NCI-H1436 treated with DMSO at 0.1 percent for 48 hours (cell line): ENCODE measurements at places on chromosomes 1 and 21.

GRCh38 chr1:195898373-195898772 lies 709.9 kb downstream of the KCNT2 start:
- DNase-seq, result no peak

DNA sequence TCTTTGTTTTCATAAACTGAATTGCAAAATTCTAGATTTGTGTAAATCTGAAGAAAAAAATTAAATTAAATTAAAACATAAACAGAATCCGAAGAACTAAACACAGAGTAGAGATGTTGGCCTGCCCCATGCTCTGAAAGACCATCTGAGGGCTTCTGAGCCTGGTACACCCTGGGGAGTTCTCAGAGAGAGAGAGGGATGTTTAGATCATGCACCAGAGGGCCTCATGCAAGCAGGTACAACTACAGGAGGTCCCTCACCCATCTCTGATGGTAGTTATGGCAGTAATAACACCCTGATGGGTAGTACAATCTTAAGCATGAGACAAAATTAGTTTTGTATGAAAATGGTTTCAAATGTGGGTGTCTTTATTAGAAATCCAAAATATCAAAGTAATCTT lies 127.7 kb downstream of the TGFB2 start:
- DNase-seq, result no peak

DNA sequence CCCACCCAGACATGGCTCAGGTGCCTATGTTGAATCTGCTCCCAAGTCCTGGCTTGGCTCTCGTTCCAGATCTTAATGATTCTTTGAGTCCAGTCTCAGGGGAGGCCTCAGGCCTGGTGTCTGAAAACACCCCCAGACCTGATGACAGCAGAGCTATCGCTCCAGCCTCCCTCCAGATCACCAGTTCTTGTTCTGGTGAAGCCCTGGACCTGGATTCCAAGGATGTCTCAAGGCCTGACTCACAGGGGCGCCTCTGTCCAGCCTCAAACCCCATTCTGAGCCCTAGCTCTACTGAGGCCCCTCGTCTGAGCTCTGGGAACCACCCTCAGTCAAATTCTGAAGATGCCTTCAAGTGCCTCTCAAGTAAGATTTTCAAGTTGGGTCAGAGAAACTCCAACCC lies 11.4 kb downstream of the MROH7 start:
- no peak for DNase-seq

DNA sequence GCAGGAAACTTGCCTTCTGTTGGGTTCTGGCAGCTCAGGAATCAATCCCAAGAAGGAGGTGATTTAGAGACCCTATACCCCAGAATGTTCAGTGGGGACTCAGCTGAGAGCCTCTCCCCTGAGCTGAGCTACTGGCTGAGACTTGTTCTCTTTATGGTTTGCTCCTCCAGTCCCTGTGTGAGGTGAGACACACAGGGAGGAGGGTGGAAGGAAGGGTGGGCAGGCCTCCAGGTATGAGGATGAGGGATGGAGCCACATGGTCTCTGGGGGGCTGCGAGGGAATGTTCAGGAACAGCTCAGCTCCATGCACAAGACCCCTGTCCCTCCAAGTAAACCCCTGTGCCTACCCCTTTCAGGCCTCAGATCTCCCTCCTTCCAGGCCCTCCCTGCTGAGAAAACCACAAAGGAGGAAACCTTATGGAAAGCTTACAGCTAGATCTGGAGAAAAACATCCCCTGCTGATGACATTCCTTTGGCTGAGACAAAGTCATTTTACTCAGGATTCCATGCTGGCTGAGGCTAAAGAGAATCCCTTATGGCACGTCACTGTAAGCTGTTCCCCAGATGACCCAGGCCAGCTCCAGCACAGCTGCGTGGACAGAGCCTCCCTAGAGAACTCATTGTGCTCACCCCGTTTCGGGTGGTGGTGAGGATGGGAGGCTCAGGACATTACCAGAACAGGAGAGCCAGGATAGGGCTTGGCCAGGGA lies 91.5 kb upstream of the IPO9 start:
- no peak for DNase-seq

- DNase-seq, result no peak
Observed at GRCh38 chr1:21239221-21239620, 51.0 kb downstream of the ECE1 start.

DNA sequence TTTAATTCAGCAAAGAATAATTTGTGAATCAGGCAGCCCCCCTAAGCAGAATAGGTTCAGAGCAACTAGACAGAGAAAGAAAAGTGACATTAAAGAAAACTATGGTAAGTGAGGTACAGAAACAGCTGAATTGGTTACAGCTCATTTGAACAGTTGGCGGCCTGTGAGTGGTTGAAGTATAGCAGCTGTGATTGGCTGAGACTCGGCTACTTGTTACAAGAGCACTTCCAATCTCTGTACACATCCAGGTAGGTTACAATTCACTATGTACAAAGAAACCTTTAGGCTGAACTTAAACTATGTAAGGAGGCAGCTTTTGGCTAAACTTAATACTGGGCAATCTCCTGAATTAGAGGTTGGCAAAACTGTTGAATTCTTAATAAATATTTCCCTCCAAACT lies 171.1 kb upstream of the LHX8 start:
- no peak for DNase-seq

DNA sequence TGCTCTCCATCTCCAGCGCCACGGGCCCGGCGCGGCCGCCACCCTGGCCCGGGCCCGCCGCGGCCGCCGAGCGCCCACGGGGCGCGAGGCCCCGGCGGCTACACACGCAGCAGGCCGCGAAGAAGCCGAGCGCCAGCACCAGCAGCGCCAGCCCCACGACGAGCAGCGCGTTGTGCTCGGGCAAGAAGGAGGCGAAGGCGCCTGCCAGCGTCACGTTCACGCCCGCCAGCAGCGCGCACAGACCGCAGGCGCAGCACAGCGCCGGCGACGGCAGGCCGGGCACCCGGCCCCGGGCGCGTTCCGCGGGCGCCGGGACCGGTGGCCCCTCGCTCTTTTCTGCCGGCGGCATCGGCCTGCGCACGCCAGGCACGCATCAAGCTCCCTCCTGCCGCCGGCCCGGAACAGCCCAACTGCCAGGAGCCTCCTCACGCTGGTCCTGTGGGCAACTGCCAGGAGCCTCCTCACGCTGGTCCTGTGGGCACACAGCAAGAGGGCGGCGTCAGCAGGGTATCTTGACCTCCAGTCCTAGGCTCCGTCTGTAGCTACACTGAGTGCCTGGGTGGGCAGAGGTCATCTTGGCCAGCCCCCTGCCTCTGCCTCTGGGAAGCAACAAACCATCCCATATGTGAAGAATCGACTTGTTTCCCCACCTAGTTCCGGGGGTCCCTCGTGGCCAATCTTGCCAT lies 18.1 kb downstream of the KNCN start:
- DNase-seq, result no peak

DNA sequence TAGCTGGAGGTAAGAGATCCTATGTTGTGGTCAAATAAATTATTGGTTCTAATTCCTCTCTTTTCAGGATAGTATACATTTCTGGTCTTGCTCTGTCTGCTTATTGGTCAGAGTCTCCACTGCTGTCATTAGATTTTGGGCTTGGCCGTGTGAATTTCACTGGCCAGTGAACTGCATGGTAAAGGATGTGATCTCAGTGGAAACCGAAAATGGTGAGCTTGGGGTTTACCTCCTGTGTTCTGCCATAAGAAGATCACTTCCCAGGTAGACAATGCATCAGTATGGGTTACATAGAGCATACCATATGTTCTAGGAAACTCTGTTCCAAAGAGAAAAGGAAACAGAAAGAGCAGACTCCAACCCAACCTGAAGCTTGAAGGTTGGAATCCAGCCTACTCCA lies 1123.3 kb upstream of the B3GALT2 start:
- DNase-seq, result no peak

DNA sequence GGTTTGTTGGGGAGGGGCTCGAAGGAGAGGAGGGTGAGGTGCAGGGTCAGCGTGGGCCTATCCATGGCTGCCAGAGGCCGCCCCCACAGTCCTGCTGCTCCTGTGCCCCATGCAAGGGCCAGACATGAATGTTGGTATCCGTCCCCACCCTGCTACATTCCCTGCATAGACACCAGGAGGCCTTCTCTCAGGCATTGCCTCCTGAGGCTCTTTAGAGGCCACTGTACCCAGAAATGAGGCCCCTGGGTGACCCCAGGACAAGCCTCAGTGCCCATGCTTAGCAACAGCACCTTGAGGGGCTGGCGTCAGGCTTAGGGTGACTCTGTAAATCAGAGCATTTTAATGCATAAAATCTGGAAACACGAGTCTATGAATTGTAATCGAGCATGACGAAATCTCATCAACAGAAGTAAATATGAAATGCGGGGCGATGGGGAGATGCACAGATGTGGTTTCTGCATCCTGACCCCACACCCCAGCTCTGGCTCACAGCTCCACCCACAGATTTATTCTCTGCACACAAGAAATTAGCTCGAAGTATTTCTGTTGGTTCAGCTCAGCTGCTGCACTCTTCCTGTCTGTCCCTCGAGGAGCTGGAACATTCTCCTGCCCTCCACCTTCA lies 124.0 kb upstream of the CSF3R start:
- DNase-seq, result no peak

GRCh38 chr1:6419397-6419803 lies 319 bp downstream of the HES2 start:
- no peak for DNase-seq

DNA sequence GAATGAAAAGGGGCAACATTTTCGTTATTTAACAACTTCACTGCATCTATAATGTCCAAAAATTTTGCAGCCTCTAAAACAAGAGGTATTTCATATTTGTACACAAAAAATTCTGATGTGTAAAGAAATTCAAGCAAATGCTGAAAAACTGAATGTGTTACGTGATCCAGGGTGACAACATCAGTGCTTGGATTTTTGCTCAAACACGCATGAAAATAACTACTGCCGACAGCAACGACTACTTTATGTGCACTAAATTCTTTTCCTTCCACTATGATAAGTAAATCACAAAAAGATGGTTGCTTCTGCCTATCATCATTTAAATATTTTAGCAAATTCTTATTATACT lies 53.4 kb upstream of the ASPM start:
- DNase-seq, result no peak

DNA sequence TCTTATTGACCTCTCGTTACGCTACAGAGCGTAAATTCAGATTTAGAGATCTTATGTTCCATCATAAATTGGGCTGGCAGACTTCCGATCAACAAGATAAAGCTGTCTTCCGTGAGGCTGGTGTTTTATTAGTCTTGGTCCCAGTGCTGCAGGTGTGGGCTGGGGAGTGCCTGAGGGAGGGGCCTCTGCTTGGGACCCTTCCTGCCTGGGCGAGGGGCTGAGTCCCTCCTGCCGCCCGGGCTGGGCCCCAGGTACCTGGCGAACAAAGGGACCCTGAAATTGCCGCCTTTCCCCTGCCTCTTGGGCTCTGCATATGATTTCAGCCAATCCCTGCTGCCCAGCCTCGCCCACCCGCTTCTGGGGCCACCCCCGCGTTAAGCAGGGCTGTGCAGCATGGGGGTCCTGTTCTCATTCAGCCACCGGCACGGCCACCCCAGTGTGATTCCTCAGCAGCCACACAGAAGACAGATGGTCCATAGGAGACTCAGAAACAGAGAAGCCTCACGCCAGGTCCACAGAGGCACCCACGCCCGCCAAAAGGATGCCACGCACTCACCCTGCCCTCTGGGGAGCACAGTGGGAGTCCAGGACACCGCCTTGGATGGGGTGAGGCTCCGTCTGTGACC lies 6.1 kb upstream of the SAMD11 start:
- DNase-seq, result no peak

GRCh38 chr1:162256287-162256686 lies 120.4 kb downstream of the SPATA46 start:
- DNase-seq, result no peak

GRCh38 chr1:6325482-6325881 lies 64.6 kb upstream of the GPR153 start:
- DNase-seq, result no peak
